ENCODE measurements at places on chromosomes 6 and 20.

DNA sequence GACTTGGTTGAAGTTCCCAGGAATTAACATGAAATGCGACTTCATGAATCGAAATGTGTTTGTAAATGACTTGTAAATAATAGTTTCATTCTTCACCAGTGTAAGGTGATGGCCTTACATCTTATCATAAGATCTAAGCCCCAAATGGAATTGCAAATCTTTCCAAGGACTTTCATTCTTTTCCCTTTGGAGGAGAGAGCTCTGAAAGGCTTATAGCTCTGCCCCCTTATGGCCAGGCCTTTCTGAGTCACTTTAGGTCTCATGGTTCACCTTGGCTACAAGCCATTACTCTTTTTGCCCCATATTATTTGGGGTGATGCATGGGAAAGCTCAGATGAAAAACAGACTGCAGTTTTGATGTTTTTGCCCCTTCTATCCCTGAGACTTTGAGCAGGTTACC is 209.1 kb upstream of the BMP2 start:
- no peak for DNase-seq

DNA sequence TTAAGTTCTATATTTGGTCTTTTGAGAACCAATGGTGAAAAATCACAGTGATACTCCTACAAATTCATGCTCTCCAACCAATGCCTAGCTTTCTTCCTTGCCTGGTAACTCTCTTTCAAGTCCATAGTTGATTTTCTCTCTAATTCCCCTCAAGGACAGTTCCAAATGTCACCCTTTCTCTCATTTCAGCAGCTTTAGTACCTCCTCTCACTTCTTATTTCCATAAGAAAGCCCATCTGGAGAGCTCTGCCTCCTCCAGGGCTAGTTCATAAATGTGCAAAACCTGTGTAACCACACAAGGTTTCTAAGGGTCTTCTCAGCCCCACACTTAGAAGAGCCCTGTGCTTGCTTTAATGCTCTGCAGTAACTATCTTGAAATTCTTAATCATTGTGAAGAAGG is 155.4 kb upstream of the PLCB4 start:
- DNase-seq = no peak

DNA sequence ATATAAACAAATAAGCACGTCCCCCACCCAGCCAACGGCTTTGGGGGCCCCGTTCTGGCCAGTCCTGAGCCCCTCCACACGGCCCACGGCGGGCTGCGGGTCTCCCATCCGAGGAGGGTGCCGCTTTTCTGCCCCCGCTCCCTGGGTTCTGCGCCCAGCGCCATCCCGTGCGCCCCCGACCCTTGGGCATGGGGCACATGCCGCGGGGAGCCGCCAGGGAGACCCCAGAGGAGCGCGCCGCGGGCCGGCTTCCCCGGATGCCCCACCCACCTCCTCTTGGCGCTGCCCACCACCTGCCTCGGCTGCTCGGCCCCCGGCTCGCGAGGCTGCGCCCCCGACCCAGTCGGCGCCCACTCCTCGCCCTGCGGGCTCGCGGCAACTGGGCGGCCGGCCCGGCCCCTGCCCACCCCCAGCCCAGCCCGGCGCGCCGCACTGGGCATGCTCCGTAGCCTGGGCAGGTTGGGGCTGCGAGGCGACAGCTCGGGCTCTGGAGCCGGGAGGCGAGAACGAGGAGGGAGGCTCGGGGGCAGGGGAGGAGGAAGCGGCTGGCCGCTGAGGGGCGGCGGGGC is 570 bp upstream of the PLCB4 start:
- no peak for DNase-seq

DNA sequence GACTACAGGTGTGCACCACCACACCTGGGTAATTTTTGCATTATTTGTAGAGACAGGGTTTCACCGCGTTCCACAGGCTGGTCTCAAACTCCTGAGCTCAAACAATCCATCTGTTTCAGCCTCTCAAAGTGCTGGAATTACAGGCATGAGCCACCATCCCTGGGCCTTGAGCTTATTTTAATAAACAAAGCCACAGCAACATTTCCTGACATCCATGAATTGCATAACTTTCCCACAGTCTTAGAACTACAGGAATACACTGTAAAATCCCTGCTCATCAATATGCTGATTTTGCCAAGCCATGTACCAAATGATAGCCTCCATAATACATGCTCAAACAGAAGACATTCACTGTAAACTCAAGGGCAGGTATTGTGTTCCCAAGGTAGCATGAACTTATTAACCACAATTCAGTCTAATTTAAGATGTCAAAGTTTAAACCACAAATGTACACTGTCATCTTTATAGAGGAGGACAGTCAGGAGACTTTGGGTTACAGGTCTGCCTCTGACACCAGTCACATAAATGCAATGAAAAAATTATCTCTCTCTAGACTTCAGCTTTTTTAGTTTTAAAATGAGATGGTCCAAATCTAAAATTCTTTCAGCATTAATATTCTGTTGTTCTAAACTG is 40.0 kb downstream of the NUDT3 start:
- no peak for DNase-seq

DNA sequence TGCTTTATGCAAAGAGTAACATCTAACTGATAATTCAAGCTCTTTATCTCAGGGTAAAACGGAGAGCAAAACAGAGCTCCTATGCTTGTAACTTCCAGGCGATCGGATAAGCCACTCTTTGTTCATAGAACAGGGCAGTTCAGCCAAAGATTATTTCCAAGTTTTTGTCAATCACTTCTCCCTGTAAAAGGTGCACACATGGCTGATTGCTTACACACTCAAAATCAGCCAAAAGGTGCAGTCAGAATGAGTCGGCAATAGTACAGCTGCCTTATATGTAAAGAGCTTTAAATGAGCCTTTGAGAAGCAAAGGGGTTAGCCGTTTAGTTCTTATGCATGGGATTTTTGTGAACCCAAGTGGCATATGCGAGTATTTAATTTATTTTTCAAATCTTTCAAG is 449.6 kb upstream of the POU3F2 start:
- DNase-seq = no peak

GRCh38 chr6:158290659-158291058 is 21.6 kb upstream of the TULP4 start:
- DNase-seq = peak; percentile 67

DNA sequence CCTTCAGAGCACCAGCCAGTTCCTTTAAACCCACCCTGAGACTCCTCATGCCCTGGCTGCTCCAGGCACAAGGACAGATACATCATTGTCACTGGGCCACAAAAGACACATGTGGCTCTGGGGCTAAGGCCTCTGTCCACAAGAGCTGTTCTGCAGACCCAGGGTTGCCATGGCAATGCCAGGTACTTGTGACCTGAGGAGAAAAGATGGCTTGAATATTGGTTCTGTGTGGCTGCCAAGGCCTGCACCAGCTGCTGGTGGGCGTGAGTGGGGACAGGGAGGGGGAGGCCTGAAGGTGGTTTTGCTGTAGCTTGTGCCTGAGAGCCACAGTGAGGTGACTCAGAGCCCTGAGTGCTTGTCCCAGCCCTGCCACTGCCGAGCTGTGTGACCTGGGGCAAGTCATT is 31.8 kb downstream of the SAYSD1 start:
- peak; percentile 53 for DNase-seq

- no peak for DNase-seq
Observed at GRCh38 chr20:46715292-46715756, 5.9 kb downstream of the SLC2A10 start.

DNA sequence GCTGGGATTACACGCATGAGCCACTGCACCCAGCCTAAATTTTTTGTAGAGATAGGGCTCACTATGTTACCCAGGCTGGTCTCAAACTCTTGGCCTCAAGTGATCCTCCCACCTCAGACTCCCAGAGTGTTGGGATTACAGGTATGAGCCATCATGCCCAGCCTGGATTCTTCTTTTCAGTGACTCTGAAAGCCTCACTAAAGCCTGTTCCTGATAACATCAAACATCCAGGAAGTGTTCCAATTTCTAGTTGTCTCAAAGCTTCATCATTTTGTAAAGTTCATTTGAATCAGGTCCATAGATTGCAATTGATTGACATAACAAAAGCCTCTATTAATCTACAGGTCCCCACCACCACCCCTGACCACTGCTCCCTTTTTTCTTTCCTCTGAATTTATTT is 29.2 kb upstream of the CHMP4B start:
- no peak for DNase-seq

DNA sequence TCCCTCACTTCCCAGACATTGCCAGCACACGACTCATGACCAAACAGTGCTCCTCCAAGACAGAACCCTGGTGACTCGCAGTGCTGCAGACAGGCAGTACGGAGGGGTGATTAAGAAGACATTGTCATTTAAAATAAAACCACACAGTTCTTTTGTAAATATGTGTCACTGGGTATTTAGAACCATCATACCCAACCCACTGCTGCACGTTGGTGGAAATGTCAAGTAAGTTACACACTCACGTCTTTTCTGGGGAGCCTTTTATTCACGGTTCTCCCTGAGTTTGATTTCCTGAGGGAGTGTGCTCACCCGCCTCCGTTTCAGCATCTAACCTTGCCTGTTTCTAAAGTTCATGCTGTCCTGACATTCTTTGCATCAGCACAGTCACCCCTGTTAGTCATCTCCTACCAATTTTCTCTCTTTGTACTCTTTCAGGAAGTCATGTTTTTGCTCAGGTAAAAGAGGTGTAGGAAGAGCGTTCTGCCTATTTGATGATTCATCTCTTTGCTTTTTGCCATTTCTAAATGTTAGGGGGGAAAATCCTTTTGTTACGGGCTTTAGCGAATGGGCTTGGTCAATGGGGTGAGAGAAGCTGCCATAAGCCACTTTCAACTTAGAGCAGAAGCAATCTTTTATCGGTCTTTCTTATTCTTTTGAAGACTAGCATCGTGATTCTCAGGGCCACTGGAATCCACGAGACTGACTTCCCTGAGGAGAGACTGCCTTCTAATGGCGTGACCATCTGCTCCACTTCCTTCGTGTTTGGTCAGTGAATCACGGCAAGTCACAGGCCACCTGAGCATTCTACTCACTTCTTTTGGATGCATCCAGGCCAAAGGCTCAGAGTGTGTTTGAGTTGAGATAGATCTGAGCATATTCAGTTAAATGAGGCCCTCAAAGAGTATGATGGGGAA is 512.8 kb upstream of the JARID2 start:
- peak; percentile 81 for DNase-seq

DNA sequence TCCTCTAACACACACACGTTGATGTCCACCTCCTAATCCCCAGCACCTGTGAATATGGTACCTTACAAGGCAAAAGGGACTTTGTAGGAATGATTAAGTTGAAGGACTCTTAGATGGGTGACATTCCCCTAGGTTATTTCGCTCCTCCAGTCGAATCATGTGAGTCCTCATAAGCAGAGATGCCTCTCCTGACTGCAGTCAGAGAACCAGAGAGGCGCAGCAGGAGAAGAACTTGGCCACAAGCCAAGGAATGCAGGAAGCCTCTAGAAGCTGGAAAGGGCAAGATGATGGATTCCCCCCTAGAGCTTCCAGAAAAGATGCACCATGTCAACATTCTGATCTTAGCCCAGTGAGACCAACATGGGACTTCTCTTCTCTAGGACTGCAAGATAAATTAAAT is 133.1 kb upstream of the PTPRT start:
- no peak for DNase-seq

DNA sequence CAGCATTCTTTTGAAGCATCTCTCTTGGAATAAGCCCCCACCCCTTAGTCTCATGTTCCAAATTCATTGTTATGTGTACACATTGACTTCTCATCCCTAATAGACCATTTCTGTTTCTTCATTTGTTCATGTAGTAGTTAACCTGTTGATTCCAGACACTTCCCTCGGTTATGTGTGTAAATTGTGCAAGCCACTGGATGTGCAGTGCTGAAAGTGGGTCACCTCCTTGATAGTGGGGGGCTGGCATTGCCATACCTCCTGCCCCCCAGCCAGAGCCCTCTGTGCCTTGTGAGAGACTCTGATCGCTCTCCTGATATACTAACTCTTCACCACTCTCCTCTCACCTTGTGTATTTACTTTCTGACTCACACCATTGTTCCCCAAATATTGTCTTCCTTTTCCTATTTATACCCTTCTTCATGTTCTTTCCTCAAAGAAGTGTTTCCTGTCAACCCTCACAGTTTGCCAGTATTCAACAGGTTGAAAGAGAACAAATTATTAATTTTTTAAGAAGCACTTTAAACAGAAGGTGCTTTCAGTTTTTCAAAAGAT is 59.0 kb downstream of the HIVEP1 start:
- DNase-seq = no peak

- DNase-seq = no peak
Observed at GRCh38 chr20:35724321-35725230, 17.5 kb downstream of the RBM39 start.

- DNase-seq = peak; percentile 87
Observed at GRCh38 chr20:47677635-47678453, 107.4 kb downstream of the SULF2 start.

DNA sequence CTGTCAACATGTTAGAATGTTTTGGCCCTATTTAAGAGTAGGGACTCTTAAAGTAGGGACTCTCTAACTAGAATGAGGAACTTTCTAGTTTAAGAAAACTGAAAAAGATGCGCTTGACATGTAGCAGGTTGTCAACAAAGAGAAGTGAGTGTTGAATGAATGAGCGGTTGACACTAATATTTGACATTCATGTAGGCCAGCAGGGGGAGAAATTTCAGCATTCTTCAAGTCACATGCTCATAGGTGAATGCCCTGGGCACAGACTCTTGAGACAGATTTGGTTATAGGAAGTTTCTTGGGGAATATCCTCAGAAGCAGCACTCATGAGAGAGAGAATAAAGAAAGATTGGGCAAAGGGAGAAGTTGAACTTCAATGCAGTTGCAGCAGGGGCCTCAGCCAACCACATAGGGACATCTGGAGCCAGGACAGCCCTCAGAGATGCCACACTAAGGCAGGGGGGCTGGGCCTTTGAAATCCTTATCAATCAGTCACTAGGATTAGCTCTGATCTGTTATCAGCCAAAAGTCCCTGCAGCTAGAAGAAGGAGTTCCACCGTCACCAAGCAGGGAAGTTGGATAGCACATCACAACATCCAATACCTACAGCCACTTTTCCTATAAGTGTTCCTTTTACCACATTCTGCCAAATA is 145.1 kb upstream of the FKBP1C start:
- no peak for DNase-seq

DNA sequence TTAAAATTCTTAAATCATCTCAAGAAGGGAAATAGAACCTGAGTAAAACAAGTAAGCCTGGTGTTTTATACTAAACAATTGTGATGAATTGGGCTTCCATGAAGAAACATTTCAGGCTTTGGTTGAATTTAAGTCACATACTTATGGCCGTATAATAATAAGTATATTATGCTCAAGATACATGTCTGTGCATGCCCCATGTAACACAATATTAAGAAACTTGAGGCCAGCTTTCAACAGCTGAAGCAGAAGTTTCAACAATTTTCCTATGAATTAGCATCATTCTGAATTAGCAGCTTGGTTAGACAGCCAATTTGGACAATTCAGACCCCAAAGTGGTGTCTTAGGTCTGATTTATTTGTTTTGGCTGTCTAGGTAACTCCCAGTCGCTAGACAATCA is 243.7 kb downstream of the MYLK4 start:
- DNase-seq = no peak

GRCh38 chr6:99612551-99613408 is 6.1 kb downstream of the PRDM13 start:
- no peak for DNase-seq

DNA sequence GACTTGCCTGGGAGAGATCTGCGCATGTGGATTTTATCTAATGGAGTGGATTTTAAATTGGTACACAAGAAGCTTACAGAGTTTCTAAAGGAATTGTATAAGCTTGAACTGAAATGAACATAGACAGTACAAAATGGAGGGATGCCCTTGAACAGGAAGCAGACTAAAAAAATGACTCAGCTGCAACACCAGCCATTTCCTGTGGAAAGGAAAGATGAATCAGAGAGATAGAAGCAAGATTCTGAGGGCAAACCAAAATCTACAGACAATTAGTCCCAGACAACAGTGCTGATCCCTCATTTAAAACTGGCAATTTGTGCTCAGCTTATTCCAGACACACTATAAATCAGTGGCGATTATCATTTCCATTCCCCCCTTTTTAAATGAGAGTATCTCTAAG is 114.6 kb upstream of the TCF21 start:
- no peak for DNase-seq
